ENCODE measurements at places on chromosomes 11 and 22.

DNA sequence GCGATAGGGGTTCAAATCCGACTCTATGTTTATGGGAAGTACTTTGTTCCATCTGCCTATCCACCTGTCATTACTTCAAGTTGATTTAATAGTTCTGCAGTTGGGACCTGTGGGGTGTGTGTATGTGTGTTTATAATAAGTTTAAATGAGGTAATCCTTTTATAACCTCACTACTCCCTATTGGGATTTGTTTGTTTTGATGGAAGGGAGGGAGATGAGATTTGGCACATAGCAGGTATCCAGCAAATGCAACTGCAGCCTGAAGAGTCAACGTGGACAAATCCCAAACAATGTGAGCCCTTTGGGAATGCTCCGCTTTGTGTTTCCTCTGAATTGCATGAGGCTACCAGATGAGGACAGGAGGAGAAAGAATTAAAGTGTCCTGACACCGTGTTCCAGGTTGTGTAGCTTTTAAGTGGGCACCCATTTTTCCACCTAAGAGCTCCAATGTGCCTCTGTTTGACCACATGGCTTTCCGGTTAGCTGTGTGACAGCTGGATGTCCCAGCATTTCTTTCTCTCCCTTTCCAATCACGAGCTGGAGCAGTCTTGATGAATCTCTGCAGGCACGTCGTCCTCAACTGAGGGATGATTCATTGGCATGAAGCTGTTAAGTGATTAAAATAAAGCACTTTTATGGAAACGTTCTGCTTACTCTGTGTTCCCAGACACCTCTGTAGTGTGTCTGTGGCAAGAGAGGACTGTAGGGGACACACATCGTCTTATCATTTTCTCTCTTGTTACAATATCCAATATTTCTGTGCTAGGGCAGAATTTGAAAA lies 610.7 kb downstream of the NTM start:
- DNase-seq: no peak

DNA sequence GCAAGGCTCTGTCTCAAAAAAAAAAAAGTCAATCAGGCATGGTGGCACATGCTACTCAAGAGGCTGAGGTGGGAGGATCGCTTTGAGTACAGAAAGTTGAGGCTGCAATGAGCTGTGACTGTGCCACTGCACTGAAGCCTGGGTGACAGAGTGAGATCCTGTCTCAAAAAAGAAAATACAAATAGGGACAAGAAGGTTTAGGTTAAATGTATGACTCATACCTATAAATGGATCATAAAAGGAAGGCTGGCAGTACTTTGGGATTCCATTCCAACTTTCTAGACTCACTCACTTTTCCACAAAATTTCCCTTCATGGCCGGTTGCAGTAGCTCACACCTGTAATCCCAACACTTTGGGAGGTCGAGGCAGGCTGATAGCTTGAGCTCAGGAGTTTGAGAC lies 25.6 kb upstream of the OSBP start:
- DNase-seq: no peak

GRCh38 chr11:14376920-14377319 lies 17.9 kb upstream of the RRAS2 start:
- no peak for DNase-seq

- no peak for DNase-seq
These were observed 65.7 kb downstream of the FLI1 start for GRCh38 chr11:128759597-128759996.

- DNase-seq: no peak
These were observed 97.0 kb downstream of the C11orf65 start for GRCh38 chr11:108370315-108370714.

GRCh38 chr11:102361086-102362031 lies 14.3 kb downstream of the BIRC2 start:
- DNase-seq: no peak

DNA sequence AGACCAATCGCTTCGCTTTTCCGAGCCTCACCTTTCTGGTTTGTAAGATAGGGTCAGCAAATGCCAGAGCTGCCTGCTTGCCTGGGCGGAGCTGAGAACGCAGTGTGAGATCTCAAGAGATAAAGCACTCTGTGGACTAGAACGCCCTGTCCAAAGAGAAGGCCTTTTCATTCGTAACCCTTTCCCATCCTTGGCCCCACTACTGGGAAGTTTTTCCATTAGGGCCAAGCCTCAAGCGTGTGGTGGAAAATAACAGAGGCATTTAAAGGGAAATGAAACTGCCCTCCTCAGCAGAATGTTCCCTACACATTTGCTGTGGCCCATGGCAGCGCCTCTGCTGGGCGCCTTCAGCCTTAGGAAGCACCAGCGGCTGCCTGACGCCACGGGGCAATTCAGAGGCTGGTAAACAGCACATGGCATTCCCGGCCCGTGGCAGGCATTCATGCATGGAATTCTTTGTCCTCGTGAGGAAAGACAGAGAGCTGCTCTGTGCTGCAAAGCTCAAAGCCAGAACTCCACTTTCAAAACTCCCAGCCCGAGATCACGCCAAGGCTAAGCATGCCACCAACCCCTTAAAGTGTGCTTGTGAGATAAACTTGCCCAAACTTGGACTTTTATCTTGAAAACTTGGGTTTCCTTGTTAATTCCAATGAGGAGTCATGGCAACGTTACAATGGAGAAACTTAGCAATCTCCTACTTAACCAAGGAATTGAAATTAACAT lies 38.1 kb downstream of the AHNAK start:
- peak; percentile 96 for DNase-seq

DNA sequence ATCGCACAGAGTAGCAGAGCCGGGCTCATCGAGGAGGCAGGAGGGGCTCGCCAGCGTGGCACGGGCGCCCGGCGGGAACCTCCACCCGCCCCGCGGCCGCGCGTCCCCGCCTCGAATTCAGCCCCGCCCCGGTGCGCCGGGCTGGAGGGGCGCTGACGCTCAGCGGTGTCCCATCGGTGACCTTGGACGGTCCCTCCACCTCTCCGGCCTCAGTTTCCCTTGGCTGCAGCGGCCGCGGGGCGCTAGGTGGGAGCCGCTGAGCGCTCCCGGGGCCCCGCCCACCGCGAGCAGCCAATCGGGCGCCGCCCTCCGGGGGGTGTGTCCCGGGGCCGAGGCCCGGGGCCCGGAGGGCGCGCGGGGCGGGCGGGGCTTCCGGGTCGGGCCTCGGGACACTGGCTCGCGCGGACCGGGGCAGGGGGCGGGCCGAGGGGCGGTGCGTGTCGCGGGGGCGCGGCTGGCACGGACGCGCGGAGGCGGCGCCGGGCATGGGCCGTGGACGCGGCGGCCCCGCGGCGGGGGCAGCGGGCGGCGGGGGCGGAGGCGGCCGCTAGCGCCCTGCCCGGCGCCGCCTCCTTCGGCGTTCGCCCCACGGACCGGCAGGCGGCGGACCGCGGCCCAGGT lies at the start of gene PPARA:
PPARA (plus strand) TSS at position 493 of the 621 bp plus-strand sequence. CDS start 47,858 bp downstream, outside the sequence.
- DNase-seq: peak; percentile 94

DNA sequence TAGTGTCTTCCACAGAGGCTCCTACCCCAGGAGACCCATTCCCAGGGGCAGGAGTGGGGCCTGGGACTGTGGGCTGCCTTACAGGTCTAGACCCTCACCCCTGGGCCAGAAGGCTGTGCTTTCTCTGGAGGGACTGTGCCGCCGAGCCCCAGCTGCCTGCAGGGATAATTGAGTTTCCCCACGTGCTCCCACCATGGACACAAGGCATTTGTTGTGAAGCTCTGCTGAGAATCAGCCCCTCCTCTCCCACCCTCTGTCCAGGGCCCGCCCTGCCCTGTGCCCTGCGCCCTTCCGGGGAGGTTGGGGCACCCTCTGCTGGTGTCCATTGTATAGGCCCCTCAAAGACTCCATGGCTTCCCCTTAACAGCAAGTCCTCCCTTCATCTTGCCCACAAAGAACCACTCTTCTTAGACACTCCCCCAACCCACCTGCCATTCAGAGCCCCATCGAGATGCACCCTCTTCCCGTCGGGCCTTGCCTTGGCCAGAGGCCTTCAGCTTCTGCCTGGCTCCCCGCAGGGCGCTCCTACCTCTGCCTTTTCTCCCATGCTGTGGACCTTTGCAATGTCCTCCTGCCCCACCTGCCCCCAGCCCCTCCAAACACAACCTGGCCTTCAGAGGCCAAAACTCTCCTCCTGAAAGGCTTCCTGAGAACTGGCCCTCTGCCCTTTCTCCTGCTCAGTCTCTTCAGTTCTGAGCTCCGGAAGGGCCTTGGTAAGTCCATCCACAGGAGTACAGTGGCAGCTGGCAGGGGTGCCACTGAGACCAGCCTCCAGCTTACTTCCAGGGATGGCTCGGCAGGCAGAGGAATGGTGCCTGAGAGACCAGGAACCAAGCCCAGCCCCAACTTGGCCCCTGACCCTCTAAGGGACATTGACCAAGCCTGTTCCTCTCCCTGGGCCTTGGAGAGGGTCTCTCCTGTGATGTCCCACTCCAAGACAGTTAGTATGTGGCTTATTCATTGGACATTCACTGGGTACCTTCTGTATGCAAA lies 22.4 kb downstream of the DUSP8 start:
- DNase-seq: no peak

- peak; percentile 76 for DNase-seq
These were observed 630 bp downstream of the UBASH3B start for GRCh38 chr11:122656073-122656630.

- DNase-seq: no peak
These were observed 863 bp downstream of the SIAE start for GRCh38 chr11:124672536-124673215.

DNA sequence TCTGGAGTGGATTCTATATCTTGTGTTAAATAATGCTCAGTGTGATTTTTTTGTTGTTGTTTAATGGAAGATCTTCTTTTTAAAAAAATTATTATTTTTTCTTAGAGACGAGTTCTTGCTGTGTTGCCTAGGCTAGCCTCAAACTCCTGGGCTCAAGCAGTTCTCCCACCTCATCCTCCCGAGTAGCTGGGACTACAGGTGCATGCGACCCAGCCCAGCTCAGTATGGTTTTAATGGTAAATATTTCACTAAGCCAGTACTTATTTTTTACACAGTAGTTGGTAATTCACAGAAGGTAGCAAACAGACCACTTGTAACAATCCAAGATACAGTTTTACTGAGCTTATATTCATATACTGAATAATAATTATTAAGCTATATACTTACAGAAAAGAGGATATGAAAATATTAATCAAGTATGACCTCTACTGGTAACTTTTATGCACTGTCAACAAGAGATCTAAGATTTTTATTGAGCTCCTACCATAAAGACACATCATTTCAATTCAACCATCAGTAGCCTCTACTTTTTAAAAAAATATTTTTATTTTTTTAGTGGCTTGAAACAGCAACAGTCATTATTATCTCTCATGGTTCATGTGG lies 6.1 kb upstream of the CD59 start:
- DNase-seq: no peak

DNA sequence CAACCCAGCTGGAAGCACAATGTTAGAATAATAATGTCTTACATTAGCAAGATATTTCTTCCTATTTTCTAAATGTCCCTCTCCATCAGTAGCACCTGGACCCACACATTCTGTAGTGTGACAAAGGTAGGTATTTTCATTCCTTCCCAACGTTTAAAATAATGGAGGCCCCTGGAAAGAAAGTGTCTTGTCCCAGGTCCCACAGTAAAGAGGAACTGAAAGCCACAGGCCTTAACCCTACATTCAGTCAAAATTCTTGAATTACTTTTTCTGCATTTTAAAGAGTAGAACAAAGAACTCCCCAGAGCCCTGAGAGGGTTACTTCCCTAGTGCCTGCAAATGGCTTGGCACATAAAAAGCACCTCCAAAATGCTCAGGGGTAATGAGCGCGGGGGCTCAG lies 26.3 kb downstream of the OPCML start:
- no peak for DNase-seq

DNA sequence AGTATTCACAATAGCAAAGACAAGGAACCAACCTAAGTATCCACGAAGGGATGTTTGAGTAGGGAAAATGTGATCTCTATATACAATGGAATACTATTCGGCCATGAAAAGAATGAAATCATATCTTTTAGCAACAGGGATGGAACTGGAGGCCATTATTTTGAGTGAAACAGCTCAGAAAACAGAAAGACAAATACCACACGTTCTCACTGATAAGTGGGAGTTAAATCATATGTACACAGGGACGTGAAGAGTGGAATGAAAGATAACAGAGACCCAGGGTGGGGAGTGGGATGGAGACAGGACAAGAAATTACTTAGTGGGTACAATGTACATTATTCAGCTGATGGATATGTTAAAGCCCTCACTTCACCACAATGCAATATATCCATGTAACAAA lies 1012.7 kb downstream of the TBC1D22A start:
- no peak for DNase-seq

DNA sequence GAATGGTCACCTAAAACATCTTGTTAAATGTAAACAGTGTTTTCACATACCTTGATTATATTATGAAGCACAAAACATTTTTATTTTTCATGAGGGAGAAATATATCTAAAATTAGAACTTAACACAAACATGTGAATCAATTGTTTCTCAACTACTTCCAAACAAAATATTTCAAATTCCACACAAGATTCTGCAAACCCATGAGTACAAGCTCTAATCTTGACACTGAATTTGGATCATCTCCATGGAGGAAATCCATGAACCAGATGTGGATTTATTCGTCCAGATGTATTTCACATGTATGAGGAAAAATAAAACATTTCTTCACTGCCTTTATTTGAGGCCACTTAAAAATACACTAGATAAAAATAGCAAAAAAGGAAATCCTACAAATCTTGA lies 184.2 kb downstream of the SBF2 start:
- DNase-seq: no peak

Data from sigmoid colon (tissue), 7 donors.